ENCODE measurements at places on chromosomes 12 and 14.

DNA sequence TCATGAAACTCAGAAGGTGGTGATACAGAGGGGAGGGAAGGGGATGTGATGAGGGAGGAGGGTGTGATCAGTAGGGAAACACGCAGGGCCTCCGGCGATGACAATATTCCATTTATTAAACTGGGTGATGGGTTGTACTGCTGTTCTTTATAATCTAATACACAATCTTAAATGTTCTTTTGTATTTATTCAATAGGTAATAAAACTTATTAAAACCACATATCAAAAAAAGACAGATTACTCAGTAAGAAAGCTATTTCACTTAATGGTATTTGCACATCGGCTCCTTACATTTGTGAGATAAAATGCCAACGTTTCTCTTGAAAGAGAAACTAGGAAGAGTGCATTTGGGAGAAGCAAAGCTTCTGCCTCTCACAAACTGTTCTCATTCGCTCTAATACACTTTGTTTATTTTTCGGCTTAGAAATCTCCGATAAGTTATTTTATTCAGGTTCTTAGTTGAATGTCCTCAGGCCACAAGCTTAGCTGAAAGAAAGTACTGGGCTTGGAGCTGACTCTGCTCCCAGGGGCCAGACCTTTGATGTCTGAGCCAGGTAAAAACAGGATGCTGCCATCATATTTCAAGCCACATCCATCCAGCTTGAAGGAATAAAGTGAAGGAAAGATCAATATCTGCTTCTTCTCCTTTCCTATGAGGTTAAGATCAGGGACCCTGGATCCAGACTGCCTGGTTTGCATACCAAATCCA is 17.5 kb downstream of the STON2 start:
- no peak for DNase-seq

- no peak for DNase-seq
Observed at GRCh38 chr14:64763085-64763782, 59.0 kb downstream of the PLEKHG3 start.

GRCh38 chr12:57156701-57157403 is 9.4 kb upstream of the LRP1-AS start:
- no peak for DNase-seq

- DNase-seq = peak; percentile 14
Observed at GRCh38 chr12:51821440-51822260, 26.9 kb downstream of the FIGNL2 start.

DNA sequence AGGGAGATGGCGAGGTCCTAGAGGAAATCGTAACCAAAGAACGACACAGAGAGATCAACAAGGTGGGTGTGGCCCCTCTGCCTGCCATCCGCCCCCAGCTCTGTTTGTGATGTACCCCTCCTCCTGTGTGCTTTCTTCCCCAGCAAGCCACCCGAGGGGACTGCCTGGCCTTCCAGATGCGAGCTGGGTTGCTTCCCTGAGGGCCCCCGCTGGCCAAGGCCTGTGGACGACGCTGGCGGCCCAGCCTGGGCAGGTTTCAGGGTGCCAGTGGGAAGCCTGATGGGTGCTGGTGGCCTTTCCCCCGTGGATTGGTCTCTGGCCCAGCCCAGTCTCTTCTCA is 2.0 kb downstream of the ARL6IP4 start:
- no peak for DNase-seq

GRCh38 chr14:95061317-95062093 is 95.8 kb downstream of the DICER1 start:
- no peak for DNase-seq

GRCh38 chr12:98533723-98534251 is 18.4 kb downstream of the TMPO start:
- DNase-seq = no peak

GRCh38 chr12:51811203-51812202 is 37.0 kb downstream of the FIGNL2 start:
- no peak for DNase-seq

- DNase-seq = no peak
Observed at GRCh38 chr12:104998423-104999346, 12.6 kb downstream of the NOPCHAP1 start.

GRCh38 chr12:125922330-125922729 is 857.1 kb downstream of the AACS start:
- DNase-seq = no peak

DNA sequence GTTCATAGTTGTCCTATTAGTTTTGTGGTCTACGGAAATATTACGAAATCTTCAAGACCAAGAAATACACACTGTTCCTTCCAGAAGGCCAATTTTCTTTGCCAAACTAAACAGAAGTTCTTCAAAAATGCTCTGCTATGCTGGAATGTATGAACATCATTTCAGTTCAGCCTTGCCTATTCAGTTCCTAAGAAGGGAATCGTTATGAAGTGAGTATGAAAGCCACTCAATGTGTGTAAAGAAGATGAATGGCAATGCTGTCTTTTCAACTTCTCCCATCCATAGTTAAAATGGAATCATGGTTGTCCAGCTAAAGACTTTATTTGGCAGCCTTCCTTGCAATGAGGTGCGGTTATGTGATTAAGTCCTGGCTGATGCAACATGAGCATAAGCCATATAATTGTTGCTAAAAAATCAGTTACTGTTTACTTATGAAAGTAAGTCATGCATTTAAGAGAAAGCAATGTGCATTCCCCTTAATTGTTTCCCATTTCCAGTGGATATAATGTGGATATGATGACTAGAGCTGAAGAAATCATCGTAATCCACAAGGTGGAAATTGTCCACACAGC is 73.8 kb upstream of the PTPRR start:
- DNase-seq = no peak

- no peak for DNase-seq
Observed at GRCh38 chr12:94596596-94596995, 53.8 kb downstream of the TMCC3 start.

Data from stimulated activated CD8-positive, alpha-beta memory T cell treated with anti-CD3 and anti-CD28 coated beads, Interleukin-4, amount 100 ng/mL, for 1 hour (primary cell).